ENCODE measurements at places on chromosomes 11 and 22. TPM values are rescaled to one million over a fixed set of nuclear protein-coding genes. Genes with fewer than 3 reads are reported as not detected.
A peak's percentile ranks its signal among the peaks of the same experiment; 100 is the strongest.

The SYT13 gene
- 6.0 TPM for total RNA-seq

GRCh38 chr11:92251980-92252379, 27.4 kb downstream of the FAT3 start:
- no peak for DNase-seq
- H3K36me3 ChIP-seq: no peaks in the 10 kb centered on the region
- H3K4me3 ChIP-seq: no peak overlapping the region
- H3K27me3 ChIP-seq: no peaks in the 10 kb centered on the region
- H3K4me1 ChIP-seq: no peaks in the 10 kb centered on the region

GRCh38 chr11:30326906-30327305, 4.0 kb downstream of the ARL14EP start:
- no peaks in the 10 kb centered on the region for H3K4me1 ChIP-seq
- H3K27me3 ChIP-seq: no peaks in the 10 kb centered on the region
- no peak overlapping the region for H3K4me3 ChIP-seq
- no peaks in the 10 kb centered on the region for H3K36me3 ChIP-seq
- no peak for DNase-seq
- no peak overlapping the region for H3K27ac ChIP-seq

DNA sequence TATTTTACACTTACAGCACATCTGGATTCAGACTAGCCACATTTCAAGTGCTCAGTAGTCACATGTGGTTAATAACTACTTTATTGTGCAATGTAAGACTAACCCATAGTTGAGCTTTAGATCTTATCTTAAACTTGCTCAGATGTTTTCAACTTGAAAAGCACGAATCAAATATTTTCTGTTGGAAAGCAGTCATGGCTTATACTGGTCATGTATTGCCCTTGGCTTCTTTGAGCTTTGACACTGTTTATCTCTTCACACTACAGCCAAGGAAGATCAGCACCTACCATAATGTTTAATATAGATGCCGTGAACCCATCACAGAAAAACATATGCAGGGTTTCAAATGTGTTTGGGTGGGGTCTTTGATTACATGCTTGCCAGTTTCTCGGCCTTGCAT, 4.4 kb downstream of the RBX1 start:
- H3K4me1 ChIP-seq: no peaks in the 10 kb centered on the region
- H3K4me3 ChIP-seq: no peak overlapping the region
- H3K27me3 ChIP-seq: no peaks in the 10 kb centered on the region
- H3K27ac ChIP-seq: no peak overlapping the region
- H3K36me3 ChIP-seq: no peaks in the 10 kb centered on the region
- DNase-seq: no peak

DNA sequence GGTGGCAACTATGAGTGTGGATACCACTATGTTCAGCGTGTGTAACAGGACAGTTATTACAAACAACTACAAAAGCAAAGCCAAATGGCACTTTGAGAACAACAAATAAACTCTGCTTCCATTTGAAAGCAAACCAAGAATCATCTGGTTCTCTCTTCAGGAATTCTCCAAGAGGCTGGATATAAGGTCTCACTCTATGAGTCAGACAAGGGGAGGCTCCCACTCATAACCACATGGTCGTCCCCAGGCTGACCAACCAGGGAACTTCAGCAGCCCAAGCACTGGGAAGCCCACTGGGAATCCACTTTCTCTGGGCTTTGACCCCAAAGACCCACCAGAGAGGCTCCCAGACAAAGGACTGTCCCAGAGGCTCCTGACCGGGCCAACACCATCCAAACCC, 35.3 kb downstream of the DGCR2 start:
- H3K27me3 ChIP-seq: no peaks in the 10 kb centered on the region
- peaks cover 4% of the 10 kb centered on the region for H3K36me3 ChIP-seq
- DNase-seq: no peak
- no peaks in the 10 kb centered on the region for H3K4me1 ChIP-seq

The DERL3 gene
- total RNA-seq: 4.4 TPM

The BIK gene
- 13.3 TPM for total RNA-seq

The RRM1 gene
- 152 TPM for total RNA-seq

- no peak overlapping the region for H3K27ac ChIP-seq
- no peak overlapping the region for H3K4me3 ChIP-seq
- H3K4me1 ChIP-seq: no peaks in the 10 kb centered on the region
- no peaks in the 10 kb centered on the region for H3K36me3 ChIP-seq
- DNase-seq: no peak
Measured at GRCh38 chr22:35606916-35607315, 10.2 kb downstream of the MB start.

DNA sequence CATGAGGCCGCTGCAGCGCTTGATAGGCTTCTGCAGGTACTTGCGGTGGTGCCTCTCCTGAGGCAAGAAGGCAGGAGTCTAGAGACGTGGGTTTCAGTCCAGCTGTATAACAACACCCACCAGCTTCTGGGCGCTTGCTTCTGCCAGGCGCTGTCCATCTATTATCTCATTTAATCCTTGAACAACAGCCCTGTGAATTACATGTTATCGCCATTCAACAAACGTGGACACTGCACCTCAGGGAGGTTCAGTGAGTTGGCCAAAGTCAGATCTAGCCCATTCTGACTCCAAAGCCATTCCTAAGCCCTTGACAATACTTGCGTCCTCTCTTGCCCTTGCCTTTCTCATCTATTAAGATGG, 436 bp upstream of the FAM181B start:
- H3K27me3 ChIP-seq: peaks cover 7% of the 10 kb centered on the region
- no peak overlapping the region for H3K27ac ChIP-seq
- no peak for DNase-seq
- H3K4me1 ChIP-seq: peaks cover 13% of the 10 kb centered on the region
- H3K36me3 ChIP-seq: no peaks in the 10 kb centered on the region

DNA sequence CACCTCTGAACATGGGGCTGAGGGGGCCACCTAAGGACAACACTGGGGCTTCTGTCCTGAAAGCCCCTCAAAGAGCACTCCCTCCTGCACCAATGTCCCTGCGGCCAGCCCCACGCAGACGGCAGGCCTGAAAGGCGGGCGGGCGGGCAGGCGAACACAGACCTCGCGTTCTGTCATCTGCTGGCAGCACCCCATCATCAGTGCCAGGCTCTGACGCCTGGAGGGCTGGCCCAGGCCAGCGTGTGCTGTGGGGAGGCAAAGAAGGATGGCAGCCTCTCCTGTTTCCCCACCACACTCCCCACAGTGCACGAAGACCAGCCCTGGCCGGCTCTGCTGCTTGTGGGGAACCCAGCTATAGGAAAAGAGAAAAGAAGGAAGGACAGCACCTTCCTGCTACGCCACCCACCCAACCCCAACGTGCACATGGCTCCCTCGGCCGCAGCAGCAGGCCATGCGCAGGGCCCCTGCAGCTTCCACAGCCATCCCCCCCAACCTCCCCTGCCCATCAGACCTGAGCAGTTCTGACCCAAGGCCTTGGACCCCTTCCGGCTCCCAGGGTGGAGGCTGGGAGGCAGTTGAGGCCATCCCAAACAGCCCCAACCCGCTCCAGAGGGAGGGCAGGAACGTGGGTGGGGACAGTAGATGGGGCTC, 3.5 kb downstream of the SBF1 start:
- H3K27me3 ChIP-seq: no peaks in the 10 kb centered on the region
- H3K4me1 ChIP-seq: peaks cover 41% of the 10 kb centered on the region
- H3K27ac ChIP-seq: peak overlapping the region; percentile 22
- H3K4me3 ChIP-seq: no peak overlapping the region
- peaks cover 8% of the 10 kb centered on the region for H3K36me3 ChIP-seq
- DNase-seq: no peak

The APOBEC3B gene
- total RNA-seq: 55.8 TPM

DNA sequence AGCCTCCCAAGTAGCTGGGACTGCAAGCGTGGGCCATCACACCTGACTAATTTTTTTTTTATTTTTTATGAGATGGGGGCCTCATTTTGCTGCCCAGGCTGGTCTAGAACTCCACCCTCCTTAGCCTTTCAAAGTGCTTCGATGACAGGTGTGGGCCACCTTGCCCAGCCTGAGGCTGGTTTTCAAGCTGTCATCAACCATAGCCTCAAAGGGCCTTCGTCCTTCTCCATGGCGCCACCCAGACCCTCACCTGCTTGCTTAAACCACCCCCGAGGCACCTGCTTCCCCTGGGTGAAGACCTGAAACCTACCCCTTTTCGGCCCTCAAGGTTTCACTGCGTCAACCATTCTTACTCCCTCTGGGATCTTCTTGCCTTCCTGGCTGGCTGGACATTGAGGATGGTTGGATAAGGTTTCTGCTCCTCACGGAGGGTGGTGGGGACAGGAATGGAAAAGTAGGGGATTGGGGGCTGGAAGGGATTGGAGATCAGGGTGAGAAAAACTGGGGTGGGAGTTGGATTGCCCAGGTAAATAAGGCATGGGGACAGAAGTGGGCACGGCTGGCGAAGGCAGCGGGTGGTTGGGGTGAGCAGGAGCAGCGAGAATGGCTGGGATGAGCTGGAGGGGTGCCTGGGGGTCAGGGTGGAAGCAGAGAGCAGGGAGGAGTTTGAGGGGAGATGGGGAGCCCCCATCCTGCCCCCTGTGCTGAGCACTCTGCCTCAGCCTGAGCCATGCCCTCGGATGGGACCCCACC, 2.8 kb upstream of the ACR start:
- no peak overlapping the region for H3K4me3 ChIP-seq
- no peaks in the 10 kb centered on the region for H3K27me3 ChIP-seq
- H3K4me1 ChIP-seq: no peaks in the 10 kb centered on the region
- no peak for DNase-seq
- no peaks in the 10 kb centered on the region for H3K36me3 ChIP-seq
- H3K27ac ChIP-seq: no peak overlapping the region

The HOATZ gene
- not detected for total RNA-seq

- H3K27ac ChIP-seq: no peak overlapping the region
- H3K27me3 ChIP-seq: no peaks in the 10 kb centered on the region
- H3K4me1 ChIP-seq: peaks cover 13% of the 10 kb centered on the region
- no peak overlapping the region for H3K4me3 ChIP-seq
Measured at GRCh38 chr11:73323464-73323863, 15.4 kb downstream of the ARHGEF17 start.

GRCh38 chr11:105878510-105878909, 143.5 kb downstream of the MSANTD4 start:
- no peak overlapping the region for H3K27ac ChIP-seq
- no peak overlapping the region for H3K4me3 ChIP-seq
- DNase-seq: no peak
- H3K27me3 ChIP-seq: no peaks in the 10 kb centered on the region

DNA sequence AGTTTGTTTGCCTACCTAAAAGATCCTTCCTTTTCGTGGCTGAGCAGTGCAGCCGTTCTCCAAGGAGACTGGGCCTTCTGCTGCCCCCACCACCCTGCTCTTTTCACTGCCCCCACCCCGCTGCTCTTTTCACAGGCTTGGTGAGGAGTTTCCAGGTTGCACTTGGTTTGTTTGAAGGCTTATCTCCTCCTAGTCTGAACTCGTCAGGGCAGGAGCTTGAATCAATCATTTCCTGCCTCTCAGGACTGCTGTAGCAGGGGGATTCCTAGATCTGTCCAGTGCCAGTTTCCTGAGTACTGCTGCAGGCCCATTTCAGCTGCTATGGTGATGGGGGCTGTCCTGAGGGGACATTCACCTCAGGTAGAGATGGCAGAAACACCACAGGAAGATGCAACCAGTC, 10.0 kb downstream of the MED15 start:
- H3K27ac ChIP-seq: no peak overlapping the region
- H3K27me3 ChIP-seq: no peaks in the 10 kb centered on the region
- no peaks in the 10 kb centered on the region for H3K36me3 ChIP-seq
- no peak overlapping the region for H3K4me3 ChIP-seq
- DNase-seq: no peak
